Cardiac muscle cell (in vitro differentiated cells and primary cell): ENCODE measurements at places on chromosomes 6 and 20. TPM values are rescaled to one million over a fixed set of nuclear protein-coding genes. Genes with fewer than 3 reads are reported as not detected.

GCNT2 gene
- 21.4 and 26.2 TPM in 2 replicates for total RNA-seq

FAM184A gene
- total RNA-seq, result 4.2 and 13.7 TPM in 2 replicates

- H3K36me3 ChIP-seq, result peaks cover 22% of the 10 kb centered on the region
- no peak for DNase-seq
- no peaks in the 10 kb centered on the region for H3K4me1 ChIP-seq
Measured at GRCh38 chr6:38684237-38684636, 18.7 kb downstream of the GLO1 start.

- no peak for DNase-seq
- no peaks in the 10 kb centered on the region for H3K4me1 ChIP-seq
- no peaks in the 10 kb centered on the region for H3K27me3 ChIP-seq
- no peaks in the 10 kb centered on the region for H3K36me3 ChIP-seq
- no peak overlapping the region for H3K27ac ChIP-seq
Measured at GRCh38 chr6:87745966-87746721, 44.1 kb upstream of the AKIRIN2 start.

- H3K4me1 ChIP-seq, result no peaks in the 10 kb centered on the region
- H3K27me3 ChIP-seq, result no peaks in the 10 kb centered on the region
- H3K36me3 ChIP-seq, result no peaks in the 10 kb centered on the region
- no peak overlapping the region for H3K27ac ChIP-seq
- no peak for DNase-seq
Measured at GRCh38 chr6:29509239-29509638, 21.5 kb upstream of the MAS1L start.

- H3K4me3 ChIP-seq, result no peak overlapping the region
- H3K27me3 ChIP-seq, result no peaks in the 10 kb centered on the region
- no peak overlapping the region for H3K27ac ChIP-seq
- no peaks in the 10 kb centered on the region for H3K36me3 ChIP-seq
Measured at GRCh38 chr6:106122306-106122918, 36.3 kb downstream of the PRDM1 start.

DNA sequence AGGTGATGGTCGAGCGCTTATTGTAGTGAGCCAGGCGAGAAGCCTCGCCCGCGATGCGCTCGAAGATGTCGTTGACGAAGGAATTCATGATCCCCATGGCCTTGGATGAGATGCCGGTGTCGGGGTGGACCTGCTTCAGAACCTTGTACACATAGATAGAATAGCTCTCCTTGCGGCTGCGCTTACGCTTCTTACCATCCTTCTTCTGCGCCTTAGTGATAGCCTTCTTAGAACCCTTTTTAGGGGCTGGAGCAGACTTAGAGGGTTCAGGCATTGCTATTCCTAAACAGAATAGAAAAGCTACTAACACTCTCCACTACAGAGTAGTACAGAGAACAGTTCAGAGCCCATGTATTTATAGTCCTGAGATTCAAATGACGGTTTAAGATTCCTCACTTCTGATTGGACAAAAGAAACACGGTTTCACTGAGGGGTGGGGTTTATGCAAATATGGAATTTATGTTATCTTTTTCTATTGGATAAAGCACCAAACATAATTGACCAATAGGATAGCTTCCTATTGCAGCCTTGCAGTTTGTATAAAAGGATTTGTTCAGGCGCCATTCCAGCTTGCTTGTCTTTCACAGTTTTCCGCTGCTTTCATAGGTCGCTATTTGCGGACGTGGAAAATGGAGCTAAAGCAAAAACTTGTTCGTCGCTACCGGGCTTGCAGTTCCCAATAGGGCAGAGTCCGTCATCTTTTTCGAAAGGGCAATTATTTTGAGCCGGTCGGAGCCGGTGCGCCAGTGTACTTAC is 43.7 kb upstream of the HFE start:
- no peak for DNase-seq
- no peaks in the 10 kb centered on the region for H3K4me1 ChIP-seq
- H3K27ac ChIP-seq, result no peak overlapping the region

EZR gene
- total RNA-seq, result 356 and 401 TPM in 2 replicates

- no peaks in the 10 kb centered on the region for H3K27me3 ChIP-seq
- H3K36me3 ChIP-seq, result no peaks in the 10 kb centered on the region
- DNase-seq, result peak; percentile 2
- no peak overlapping the region for H3K4me3 ChIP-seq
- H3K4me1 ChIP-seq, result no peaks in the 10 kb centered on the region
- H3K27ac ChIP-seq, result no peak overlapping the region
Measured at GRCh38 chr6:65229825-65230224, 477.2 kb downstream of the EYS start.

TUBB gene
- total RNA-seq, result 827 and 939 TPM in 2 replicates

GRCh38 chr6:99219788-99220187 is 129.7 kb downstream of the FAXC start:
- no peak overlapping the region for H3K27ac ChIP-seq
- no peaks in the 10 kb centered on the region for H3K4me1 ChIP-seq
- H3K36me3 ChIP-seq, result no peaks in the 10 kb centered on the region
- H3K4me3 ChIP-seq, result no peak overlapping the region
- no peaks in the 10 kb centered on the region for H3K27me3 ChIP-seq
- DNase-seq, result peak; percentile 51

GCLC gene
- total RNA-seq, result 23.5 and 33.6 TPM in 2 replicates

DNA sequence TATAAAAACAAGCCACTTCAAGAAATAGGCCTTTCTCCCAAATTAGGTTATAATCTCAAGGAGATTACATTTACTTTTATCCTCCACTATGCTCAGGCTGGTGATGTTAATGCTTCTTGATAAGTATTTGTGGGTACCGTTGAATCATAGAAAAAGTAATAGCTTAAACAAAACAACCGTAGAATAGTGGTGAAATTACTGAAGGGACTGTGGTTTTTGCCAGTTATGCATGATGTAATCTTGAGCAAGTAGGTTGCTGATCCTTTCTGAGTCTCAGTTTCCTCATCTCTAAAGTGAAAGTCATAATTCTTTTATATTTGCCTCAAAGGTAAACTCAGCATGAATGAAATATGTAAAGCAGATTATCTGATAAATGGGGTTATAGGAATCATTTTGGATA is 187.3 kb upstream of the JAG1 start:
- peak; percentile 51 for DNase-seq
- H3K27ac ChIP-seq, result no peak overlapping the region
- no peak overlapping the region for H3K4me3 ChIP-seq

DNA sequence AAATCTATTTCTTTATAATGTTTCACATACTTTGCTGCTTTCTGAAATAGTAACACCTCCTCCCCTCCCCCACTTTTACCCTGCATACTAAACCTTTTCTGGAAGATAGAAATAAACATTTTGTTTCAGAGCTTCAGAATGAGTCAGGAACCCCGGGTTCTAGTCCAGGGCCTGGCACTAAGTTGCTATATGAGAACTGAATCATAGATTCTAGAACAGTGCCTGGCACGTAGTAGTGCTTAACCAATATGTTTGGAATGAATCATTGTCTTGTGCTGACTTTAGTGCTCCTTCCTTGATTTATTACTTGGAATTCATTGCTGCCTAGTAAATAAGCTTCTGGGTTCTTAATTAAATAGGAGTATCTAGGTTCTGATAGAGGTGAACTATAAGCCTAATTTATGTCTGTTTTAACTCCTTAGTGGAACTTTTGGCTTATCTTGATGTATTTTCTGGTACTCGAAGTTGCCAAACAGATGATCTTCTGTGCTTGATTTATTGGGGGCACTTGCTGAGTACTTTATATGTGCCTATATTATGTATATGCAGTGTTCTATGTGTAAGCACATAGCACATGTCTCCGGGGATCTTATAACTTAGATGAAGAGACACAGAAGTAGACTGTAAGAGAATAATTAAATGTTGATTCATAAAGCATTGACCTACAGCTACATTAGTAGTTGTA is 18.6 kb downstream of the TAB2 start:
- H3K27ac ChIP-seq, result peak overlapping the region; percentile 86
- peaks cover 71% of the 10 kb centered on the region for H3K4me1 ChIP-seq
- no peak overlapping the region for H3K4me3 ChIP-seq
- DNase-seq, result no peak

ZKSCAN4 gene
- 7.9 and 8.4 TPM in 2 replicates for total RNA-seq

- DNase-seq, result no peak
- no peak overlapping the region for H3K4me3 ChIP-seq
- no peak overlapping the region for H3K27ac ChIP-seq
- no peaks in the 10 kb centered on the region for H3K36me3 ChIP-seq
Measured at GRCh38 chr6:23735151-23735550, 390.9 kb upstream of the NRSN1 start.

GRCh38 chr6:166763606-166764472 is 136.8 kb upstream of the RPS6KA2 start:
- H3K27me3 ChIP-seq, result no peaks in the 10 kb centered on the region
- DNase-seq, result no peak
- no peak overlapping the region for H3K27ac ChIP-seq
- H3K36me3 ChIP-seq, result no peaks in the 10 kb centered on the region
- no peak overlapping the region for H3K4me3 ChIP-seq

NKX2-2 gene
- not detected in 2 replicates for total RNA-seq

APCDD1L gene
- 0.21 and 0.46 TPM in 2 replicates for total RNA-seq

GSTA3 gene
- total RNA-seq, result 0.32 TPM in 1 of 2 replicates, not detected in the other

DDAH2 gene
- 134 and 138 TPM in 2 replicates for total RNA-seq

DNA sequence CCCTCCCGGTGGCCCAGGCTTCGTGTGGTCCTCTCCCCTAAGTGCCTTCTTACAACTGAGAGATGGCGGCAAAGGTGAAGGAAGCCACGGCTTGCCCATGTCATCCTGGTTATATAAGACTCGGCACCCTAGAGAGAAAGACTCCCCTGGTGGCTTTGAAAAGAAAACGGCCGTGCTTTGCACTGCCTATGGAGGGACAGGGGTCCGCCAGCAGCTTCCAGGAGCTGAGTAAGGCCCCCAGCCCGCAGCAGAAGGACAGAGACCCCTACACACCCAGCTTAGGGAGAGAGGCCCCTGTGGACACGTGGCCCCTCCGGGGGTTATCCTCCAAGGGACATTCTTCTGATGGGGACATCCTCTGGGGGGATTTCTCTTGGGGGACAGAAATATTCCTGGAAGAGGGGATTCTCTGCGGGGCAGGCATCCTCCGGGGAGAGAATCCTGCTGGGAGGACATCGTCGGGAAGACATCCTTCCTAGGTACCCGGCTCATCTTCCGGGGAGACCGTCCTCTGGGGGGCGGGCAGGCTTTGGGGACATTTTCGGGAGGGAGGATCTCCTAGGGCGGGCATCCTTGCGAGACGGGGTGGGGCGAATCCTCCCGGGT is 511 bp upstream of the OGFR start:
- peak overlapping the region; percentile 100 for H3K4me3 ChIP-seq
- H3K27me3 ChIP-seq, result no peaks in the 10 kb centered on the region
- peaks cover 8% of the 10 kb centered on the region for H3K4me1 ChIP-seq

DEFB119 gene
- total RNA-seq, result not detected in 2 replicates

DNA sequence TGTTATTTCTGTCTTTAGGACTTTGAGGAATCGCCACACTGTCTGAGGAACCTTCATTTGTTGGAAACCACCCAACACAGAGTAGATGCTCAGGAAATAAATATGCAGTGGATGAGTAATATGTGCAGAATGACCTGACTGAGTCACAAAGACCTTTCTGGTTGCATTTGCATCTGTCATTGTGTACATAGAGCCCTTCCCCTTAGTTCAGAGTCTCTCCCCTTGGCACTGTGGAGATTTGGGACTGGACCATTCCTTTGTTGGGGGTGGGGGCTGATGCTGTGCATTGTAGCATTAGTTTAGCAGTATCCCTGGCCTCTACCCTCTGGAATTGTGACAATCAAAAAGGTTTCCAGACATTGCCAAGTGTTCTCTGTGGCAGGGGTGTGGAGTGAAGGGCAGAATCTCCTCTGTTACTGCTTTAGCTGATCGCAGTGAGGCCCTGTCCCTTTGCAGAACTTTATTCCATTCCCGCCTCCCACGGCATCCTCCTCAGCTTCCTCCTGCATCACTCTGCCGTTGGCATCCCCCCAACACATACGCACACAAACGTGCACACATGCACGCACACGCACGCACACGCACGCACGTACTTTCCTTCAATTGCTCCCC is 64.5 kb downstream of the EYA2 start:
- H3K27ac ChIP-seq, result no peak overlapping the region
- H3K4me3 ChIP-seq, result no peak overlapping the region
- H3K27me3 ChIP-seq, result no peaks in the 10 kb centered on the region

DNA sequence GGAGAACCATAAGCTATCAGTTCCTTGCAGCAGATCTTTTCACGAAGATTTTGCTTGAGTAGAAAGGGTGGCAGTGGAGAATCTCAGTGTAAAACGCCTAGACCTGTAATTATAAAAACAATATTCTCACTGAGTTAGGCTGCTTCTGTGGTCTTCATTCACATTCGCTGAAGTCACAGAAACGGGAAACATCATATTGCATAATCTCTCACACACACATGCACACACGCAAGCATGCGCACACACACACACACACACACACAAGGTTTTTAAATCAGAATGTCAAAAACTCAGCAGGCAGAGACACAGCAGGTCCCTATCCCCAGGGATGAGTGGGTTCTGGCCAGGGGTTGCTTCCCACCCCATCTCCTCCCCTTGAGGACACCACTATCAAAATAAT is 175.5 kb downstream of the ATXN1 start:
- no peaks in the 10 kb centered on the region for H3K36me3 ChIP-seq
- no peaks in the 10 kb centered on the region for H3K27me3 ChIP-seq
- H3K4me1 ChIP-seq, result no peaks in the 10 kb centered on the region
- no peak overlapping the region for H3K27ac ChIP-seq
- H3K4me3 ChIP-seq, result no peak overlapping the region

DNA sequence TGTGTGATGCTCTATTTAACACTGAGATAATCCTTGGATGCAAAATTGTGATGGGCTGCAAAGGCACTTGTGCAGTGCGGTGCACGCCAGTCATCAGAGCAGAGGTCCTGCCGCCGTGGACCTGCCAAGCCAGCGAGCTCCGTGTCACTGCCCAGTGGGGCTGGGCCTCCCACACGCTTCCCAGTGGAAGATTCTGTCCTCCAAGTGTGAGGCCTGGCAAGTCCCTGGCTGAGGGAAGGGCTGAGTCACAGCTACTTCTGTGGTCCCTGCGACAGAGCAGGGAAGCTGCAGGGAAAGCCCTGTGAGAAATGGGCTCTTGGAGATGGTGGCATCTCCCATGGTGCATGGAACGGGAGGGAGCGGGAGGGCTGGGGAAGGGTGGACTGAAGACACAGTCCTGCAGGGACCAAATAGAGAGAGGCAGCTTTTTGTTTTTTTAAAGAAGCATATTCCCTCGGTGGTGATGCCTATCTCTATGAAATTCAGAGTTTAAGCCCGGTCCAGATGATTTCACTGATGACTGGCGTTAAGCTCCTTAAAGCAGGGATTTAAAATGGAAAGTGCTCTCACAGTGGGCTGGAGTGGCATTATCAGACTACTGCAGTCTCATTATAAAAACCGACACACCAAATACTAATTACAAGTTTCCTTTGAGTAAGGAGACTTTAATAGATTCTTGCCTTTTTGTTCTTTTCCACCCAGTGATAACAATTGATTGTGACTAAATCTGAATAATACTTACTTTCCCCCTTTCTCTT is 413.7 kb downstream of the QKI start:
- H3K27me3 ChIP-seq, result no peaks in the 10 kb centered on the region
- H3K4me3 ChIP-seq, result no peak overlapping the region
- no peaks in the 10 kb centered on the region for H3K4me1 ChIP-seq
- no peak for DNase-seq

- H3K4me1 ChIP-seq, result no peaks in the 10 kb centered on the region
- H3K36me3 ChIP-seq, result no peaks in the 10 kb centered on the region
- H3K27me3 ChIP-seq, result no peaks in the 10 kb centered on the region
- no peak for DNase-seq
- H3K27ac ChIP-seq, result no peak overlapping the region
- H3K4me3 ChIP-seq, result no peak overlapping the region
Measured at GRCh38 chr6:20340068-20340848, 61.4 kb upstream of the E2F3 start.

CCN5 gene
- not detected in 2 replicates for total RNA-seq

GRCh38 chr6:20698675-20699074 is 164.4 kb downstream of the CDKAL1 start:
- no peak for DNase-seq
- peaks cover 9% of the 10 kb centered on the region for H3K4me1 ChIP-seq
- no peaks in the 10 kb centered on the region for H3K36me3 ChIP-seq
- no peak overlapping the region for H3K27ac ChIP-seq
- no peak overlapping the region for H3K4me3 ChIP-seq
